Activated naive CD8-positive, alpha-beta T cell treated with anti-CD3 and anti-CD28 coated beads, Interleukin-2, amount 50 U/mL, for 16 hours (primary cell): ENCODE measurements at places on chromosomes 2 and 18.

DNA sequence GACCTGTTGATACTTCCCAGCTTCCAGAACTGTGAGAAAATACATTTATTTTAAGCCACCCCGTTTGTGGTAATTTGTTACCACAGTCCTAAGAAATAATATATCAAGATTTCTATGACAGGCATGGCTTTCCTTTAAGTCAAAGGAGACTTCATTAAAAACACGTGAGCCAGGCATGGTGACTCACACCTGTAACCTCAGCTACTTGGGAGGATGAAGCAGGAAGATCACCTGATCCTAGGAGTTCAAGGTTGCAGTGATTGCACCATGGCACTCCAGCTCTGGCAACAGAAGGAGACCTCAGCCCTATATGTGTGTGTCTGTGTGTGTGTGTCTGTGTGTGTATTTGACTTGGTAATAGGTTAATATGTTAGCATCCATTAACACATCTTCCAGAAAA lies 69.8 kb upstream of the SCN7A start:
- no peak for DNase-seq

- no peak for DNase-seq
Observed at GRCh38 chr2:158665536-158666302, 129.4 kb upstream of the DAPL1 start.

DNA sequence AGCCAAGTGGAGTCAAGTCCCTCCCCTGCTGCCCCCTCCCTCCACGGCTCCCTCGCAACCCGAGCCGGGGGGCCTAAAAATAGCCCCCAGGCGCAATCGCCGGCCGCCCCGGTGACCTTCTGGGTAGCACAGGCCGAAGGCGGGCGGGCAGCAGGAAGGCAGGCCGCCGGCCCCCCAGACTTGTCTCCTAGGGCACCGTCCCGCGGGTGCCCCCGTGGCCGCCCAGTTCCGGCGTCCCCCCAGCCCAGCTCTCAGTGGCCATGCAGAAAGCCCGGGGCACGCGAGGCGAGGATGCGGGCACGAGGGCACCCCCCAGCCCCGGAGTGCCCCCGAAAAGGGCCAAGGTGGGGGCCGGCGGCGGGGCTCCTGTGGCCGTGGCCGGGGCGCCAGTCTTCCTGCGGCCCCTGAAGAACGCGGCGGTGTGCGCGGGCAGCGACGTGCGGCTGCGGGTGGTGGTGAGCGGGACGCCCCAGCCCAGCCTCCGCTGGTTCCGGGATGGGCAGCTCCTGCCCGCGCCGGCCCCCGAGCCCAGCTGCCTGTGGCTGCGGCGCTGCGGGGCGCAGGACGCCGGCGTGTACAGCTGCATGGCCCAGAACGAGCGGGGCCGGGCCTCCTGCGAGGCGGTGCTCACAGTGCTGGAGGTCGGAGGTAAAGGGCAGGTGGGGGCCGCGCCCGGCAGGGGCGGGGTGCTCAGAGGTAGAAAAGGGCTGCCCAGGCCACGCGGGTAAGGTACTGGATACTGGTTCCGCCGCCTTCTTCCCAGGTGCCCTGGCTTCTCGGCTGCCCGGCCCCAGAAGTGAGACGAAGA lies at the start of gene SPEG:
TSS of gene SPEG (plus strand) at position 126 of the 808 bp plus-strand sequence. CDS start at position 261, 135 bp downstream.
- DNase-seq: no peak

DNA sequence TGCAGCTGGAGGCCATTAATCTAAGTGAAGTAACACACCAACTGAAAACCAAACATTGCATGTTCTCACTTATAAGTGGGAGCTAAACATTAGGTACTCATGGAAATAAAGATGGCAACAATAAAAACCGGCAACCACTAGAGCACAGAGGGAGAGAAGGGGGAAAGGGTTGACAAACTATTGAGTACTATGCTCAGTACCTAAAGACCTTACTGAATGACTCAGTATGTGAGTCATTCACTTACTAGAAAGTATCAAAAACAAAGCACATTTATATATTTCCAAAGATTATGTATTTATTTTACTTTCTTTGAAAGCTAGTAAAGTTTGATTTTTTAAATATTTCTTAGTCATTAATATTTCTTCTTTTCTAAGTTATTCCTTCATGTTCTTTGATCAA lies 48.9 kb downstream of the ZNF385B start:
- DNase-seq: no peak

DNA sequence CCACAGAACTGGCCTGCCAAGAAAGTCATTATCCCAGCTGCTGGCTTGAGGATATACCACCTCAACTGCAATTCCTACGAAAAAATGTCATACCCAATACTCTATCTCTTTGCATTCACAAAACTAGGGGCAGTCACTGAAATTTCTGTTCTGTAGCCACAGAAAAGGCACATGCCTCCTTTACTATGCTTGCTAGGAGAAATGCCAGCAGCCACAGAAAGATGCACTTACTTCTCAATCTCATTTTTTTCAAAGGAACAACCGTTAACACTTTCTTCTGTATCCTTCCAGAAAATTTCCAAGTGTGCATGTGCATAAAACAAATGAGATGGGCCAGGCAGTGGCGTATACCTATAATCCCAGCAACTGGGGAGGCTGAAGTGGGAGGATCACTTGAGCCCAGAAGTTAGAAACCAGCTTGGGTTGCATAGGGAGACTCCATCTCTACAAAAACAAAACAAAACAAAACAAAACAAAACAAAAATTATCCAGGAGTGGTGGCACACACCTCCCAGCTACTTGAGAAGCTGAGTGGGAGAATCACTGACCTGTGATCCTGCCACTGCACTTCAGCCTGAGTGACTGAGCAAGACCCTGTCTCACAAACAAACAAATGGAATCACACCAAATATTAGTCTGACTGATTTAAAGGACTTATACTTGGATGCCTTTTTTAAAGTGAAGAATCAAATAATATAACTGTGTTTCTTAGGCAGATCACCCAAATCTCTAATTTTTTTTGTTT lies 22.4 kb upstream of the PUM2 start:
- no peak for DNase-seq

DNA sequence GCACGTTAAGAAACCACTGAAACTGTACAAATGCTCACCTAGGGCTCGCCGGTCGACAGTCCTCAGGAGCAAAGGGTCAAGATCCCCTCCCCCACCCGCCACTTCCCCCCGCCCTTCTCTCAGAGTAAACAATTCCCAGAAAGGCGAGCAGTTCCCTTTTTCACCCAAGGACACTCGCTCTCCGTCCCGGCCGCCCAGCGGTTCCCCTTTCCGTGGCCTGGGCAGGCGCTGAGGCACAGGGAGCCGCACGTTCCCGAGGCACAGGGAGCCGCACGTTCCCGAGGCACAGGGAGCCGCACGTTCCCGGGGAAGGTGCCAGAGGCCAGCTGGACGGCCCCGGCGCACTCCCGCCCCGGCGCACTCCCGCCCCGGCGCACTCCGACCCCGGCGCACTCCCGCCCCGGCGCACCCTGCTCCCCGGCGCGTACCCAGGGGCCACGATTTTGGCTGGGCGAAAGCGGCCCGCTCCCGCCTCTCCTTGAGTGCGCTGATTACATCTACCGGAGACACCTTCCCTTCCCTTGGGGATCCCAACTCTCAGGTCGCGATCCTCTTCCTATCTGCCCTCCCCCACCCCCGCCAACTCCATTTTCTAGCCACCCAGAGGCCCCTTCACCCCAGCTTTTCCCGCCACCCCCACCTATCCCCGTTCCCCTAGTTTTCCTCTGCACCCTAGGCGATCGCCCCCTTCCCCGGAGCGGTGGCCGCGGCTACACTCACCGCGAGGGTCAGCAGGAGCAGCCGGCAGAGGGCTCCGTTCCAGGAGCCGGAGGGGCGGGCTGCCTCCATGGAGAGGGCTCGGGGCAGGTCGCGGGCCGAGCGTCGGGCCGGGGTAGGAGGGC lies 817 bp downstream of the DSC2 start:
- DNase-seq: no peak
